Natural killer cell (primary cell): ENCODE measurements at places on chromosomes 6 and 20. TPM values are rescaled to one million over a fixed set of nuclear protein-coding genes. Genes with fewer than 3 reads are reported as not detected.

DNA sequence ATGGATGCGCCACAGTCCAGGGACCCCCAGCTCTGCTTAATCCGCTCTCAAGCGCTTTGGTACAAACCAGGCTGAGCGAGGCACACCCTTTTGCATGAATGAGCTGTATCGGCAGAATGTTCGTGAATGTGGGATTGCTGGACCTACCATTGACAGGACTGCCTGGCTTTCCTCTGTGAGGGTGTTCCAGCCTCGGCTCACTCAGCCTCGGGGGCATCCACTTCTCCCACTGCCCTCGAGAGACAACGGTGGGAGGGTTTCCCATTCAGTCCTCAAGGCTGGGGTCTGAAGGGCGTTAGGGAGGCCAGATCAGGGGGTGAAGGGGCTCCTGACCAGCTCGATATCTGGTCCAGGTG lies 17.4 kb downstream of the MDFI start:
- no peak for DNase-seq

GRCh38 chr6:41257369-41258195 lies 28.9 kb downstream of the TREM1 start:
- no peak for DNase-seq

- DNase-seq, result no peak
Measured at GRCh38 chr6:28948782-28949486, 25.1 kb upstream of the TRIM27 start.

- no peak for DNase-seq
Measured at GRCh38 chr20:56604673-56605072, 24.4 kb upstream of the TFAP2C start.

GRCh38 chr6:154956771-154957522 lies 38.2 kb upstream of the TIAM2 start:
- DNase-seq, result no peak

The FOXA2 gene
- not detected for total RNA-seq

DNA sequence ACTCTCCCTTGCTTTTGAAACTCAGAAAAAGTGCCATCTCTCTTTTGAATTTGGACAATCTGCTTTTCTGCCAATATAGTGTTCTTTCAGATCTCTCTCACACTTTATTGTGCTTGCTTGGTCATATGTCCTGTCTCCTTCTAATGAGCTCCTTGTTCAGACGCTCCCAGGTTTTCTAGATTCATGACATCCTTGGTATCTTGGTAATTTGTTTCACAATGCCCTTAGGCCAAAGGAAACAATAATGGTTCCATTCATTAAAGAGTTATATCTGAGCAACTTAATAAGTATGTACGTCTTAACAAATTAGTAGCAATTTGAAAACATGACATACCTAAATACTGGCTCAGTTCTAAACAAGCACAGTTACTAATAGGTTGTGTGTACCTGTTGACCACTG lies 293.4 kb upstream of the SPTLC3 start:
- DNase-seq, result no peak

- DNase-seq, result no peak
Measured at GRCh38 chr20:258963-259362, 1.4 kb downstream of the DEFB132 start.

DNA sequence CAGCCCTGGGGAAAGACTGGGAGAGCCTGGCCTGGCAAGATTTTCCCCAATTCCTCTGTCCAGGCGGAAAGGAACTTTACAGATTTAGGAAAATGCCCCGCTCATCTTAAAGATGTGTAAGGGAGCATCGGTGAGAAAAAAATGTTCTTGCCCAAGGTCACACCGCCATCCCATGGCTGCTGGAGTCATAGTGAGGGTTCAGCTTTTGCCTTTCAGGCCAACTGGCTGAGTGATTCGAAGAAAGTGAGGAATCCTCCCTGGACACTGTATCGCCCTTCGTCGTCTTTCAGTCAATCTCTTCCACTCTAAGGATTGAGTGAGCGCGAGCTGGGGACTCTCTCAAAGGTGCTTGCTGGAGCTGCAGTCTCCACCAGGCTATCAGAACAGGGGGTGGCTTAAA lies 1.4 kb downstream of the WFDC2 start:
- no peak for DNase-seq

The FAM209B gene
- 3.1 TPM for total RNA-seq

The FOXQ1 gene
- not detected for total RNA-seq

- DNase-seq, result no peak
Measured at GRCh38 chr20:38021087-38021772, 12.0 kb downstream of the TTI1 start.

The BEND6 gene
- not detected for total RNA-seq

The PRL gene
- not detected for total RNA-seq

The SRC gene
- total RNA-seq, result 10.5 TPM

DNA sequence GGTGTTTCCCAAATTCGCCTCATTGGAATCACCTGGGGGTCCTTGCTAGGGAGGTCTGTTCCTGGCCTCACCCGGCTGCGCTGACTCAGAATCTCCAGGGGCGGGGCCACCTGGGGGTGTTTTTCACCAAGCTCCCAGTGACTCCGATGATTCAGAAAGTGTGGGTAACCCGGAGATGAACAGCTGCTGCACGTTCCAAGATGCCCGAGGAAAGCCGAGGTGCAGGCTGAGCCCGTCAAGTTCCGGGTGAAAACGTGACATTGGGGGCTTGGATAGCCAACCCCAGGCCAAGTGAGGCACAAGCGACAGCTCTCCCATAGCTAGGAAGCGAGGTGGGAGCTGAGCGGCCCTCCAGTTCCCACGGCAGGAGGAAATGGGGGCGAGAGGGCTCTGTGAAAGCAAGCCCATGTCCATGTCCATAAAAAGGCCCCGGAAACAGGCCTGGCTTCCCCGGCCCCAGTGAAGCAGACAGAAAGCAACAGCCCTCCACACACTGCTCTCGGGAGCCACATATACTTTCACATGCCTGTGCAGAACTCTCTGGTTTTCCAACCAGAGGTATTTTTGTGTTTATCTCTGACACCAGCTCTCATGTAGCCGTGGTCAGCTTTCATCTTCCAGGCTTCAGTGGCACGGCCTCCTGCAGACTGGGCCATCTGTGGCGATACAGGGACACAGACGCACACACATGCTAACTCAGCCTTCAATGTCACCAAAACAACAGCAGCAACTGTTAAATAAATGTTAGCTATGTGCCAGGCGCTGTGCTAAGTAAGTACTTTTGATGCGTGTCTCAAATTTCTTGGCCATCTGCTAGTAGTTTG lies 90.7 kb upstream of the CCDC28A start:
- DNase-seq, result no peak

DNA sequence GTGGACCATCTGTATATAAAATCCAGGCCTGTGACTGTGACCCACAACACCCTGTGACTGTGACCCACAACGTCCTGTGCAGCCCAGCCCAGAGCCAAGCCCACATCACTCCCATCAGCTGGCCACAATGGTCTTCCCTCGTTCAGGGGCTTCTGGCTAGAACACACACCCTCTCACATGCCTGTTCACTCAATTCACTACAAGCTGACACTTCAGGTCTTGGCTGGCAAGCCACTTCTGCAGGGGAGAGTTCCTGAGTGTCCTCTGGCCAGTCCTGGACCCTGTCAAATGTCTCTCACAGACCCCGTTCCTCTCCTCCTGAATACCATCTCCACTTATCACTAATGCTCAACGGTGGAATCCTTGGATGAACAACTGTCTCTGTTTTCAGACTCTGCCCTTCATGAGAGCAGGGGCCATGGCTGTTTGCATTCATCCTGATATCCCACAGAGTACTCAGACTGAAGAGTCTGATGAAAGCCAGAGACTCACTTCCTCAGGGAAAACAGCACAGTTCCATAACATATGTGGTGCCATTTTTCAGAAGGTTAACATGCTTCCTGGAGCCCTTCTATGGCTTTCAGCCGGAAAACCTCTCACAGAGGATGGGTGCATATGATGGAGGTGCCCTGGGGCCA lies 56.0 kb downstream of the MYH7B start:
- DNase-seq, result no peak

DNA sequence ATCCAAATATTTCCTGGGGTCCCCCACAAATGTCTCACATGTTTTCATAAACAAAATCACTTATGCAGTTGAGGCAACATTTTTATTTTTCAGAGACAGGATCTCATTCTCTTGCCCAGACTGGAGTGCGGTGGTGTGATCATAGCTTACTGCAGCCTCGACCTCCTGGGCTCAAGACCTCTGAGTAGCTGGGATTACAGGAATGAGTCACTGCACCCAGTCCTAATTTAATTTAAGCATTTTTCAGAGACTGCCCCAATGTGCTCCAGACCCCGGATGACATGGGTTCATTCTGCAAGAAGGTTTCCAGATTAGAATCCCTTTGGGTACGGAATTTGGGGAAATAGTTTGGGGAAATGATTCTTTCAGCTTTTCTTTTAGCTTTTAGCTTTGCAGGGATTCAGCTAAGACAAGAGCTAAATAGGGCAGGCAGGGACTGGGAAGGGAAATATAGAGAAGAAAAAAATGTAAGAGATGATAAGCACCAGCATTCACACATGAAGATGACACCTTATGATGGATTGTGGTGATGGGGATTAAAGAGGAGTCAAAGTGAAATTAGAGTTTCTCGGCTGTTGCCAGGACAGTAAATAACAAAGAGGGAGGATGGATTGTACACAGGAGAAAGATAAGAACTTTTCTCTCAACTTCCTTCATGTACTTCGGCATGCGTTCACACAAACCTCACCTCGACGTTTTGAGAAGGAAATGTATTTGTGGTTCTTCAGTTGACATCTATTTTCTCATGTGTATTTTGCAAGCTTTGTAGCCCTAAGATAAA lies 169.4 kb upstream of the TAB2 start:
- DNase-seq, result peak; percentile 73
